Osteocyte (in vitro differentiated cells): ENCODE measurements at places on chromosomes 4 and X.

GRCh38 chr4:30005995-30006394, 714.2 kb upstream of the PCDH7 start:
- DNase-seq = no peak

DNA sequence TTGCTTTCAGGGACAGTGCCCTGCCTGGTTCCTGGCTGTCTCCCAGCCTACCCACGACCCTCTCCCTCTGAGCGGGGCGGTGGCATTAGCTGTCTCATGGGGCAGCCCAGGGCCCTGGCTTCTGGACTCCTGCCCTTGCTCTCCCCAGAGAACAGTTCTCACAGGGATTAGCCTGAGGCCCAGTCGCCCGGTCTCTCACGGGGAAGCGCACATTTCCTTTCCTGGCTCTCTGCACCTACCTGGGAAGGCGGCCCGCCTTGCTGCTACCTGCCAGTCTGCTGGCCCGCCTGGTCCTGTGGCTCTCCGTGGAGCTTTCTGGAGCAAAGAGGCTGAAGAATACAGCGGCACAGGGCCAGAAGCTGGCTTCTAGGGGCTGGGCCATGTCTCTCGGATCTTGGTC, 128.4 kb downstream of the FHDC1 start:
- no peak for DNase-seq

GRCh38 chr4:158201322-158201721, 9.0 kb upstream of the TMEM144 start:
- no peak for DNase-seq

DNA sequence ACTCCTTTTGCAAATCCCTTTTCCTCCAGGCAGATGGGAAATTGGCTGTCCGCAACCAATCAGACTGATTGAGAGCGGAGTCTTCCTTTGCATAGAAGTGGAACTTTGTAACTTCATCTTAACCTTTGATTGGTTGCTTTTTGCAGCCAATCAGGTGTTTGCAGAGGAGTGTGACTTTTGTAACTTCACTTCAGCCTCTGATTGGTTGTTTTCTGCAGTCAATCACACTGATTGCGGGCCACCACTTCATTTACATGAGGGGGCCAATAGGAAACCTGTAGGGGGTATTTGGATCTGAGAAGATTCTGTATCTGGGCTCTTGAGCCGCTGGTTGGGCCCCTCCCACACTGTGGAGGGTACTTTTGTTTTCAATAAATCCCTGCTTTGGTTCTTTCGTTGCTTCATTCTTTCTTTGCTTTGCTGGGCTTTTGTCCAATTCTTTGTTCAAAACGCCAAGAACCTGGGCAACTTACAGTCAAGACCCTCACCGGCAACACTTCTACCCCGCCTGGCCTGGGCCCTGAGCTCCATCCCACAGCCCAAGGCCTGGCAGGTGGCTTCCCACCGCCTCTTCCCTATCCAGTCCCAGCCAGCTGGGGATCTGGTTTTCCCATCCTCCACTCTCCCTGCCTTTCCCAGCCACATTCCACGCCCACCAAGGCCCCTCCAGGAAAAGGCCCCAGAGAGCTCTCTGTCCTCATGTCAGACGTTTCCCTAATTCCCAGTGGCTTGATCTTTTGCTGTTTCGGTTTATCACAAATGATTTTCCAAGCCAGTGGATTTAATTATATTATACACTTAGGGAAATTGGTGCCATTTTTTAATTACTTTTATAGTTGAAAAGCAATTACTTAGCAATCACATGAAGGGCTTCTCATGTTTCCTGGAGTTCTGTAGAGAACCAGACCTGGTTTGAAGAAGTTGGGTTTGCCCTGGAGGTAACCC, 110.2 kb upstream of the STX18 start:
- DNase-seq = no peak

DNA sequence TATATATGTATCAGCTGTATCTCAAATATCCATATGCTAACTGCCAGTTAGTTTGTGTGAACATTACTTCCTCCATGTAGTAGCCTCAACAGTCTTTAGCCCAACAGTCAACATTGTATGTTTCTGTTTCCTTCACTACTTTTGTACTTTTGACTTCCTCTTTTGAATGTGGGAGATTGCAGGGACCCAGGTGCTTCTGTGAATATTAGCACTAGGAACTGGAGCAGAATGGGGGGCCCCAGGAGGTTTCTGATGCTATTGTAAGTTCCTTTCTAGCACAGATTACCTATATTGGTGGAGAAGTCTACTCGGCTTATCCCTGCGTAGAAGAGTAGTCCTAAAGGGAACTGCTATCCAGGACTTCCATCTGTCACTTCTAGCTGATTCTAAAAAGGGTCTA, 2.3 kb downstream of the PLAC8 start:
- DNase-seq = no peak

DNA sequence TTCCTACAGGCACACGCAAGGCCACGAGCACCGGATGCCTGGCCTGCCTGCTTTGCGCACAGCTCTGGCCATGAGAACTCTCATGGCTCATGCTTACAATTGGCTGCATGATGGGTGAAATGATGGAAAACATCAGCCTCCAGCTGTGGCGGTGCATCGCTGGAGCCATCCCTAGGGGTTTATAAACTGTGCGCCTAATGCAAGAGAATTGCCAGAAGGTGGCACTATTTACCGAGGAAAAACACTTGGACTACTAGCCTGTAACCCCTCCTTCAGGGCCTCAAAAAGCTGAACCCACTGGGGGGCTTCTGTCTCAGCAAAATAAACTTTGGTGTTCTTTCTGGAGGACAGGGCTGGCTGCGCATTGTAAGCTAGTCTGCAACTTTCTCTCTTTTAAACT, 51.9 kb downstream of the PHKA2 start:
- DNase-seq = no peak

DNA sequence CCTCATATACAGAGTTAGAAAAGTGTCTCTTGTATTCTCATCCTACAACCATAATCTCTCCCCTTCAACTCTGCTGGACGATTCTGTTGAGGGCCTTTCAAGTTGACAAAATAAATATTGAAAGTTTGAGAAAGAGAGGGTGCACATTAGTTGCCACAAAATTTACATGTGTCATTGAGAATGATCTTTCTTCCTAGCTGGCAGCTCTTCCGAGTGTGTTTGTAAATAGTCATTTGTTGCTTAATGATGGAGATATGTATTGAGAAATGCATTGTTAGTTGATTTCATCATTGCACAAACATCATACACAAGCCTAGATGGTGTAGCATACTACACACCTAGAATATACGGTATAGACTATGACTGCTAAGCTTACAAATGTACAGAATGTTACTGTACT, 632.8 kb upstream of the AMOT start:
- no peak for DNase-seq

DNA sequence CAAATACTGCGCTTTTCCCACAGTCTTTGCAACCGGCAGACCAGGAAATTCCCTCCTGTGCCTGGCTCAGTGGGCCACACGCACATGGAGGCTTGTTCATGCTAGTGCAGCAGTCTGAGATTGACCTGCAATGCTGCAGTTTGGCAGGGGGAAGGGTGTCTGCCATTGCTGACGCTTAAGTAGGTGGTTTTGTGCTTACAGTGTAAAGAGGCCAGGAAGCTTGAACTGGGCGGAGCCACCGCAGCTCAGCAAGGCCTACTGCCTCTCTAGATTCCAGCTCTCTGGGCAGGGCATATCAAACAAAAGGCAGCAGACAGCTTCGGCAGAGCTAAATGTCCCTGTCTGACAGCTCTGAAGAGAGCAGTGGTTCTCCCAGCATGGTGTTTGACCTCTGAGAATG, 390.5 kb upstream of the TECRL start:
- DNase-seq = no peak

- no peak for DNase-seq
Observed at GRCh38 chr4:24816797-24817196, 21.4 kb downstream of the SOD3 start.

GRCh38 chr4:70925899-70926635, 23.9 kb downstream of the MOB1B start:
- no peak for DNase-seq

- DNase-seq = no peak
Observed at GRCh38 chr4:2387829-2388228, 30.6 kb downstream of the ZFYVE28 start.

GRCh38 chrX:68758671-68759070, 70.2 kb upstream of the EFNB1 start:
- no peak for DNase-seq

DNA sequence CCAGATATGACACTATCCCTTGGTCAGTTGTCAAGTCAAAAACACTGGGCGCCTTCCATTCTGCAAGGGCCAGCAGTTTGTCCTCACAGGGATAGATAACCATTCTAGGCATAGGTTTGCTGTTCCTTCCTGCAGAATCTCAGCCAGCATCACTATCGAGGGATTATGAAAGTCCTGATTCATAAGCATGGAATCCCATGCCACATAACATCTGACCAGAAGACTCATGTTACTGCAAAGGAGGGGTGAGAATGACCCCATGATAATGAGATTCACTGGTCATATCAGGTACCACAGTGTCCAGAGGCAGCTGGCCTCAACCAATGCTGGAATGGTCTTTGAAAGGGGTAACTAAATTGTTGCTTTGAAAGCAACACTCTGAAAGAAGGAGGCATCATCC, 84.7 kb downstream of the OTC start:
- DNase-seq = no peak

GRCh38 chrX:133497356-133497755, 82.1 kb upstream of the GPC4 start:
- no peak for DNase-seq

- DNase-seq = no peak
Observed at GRCh38 chr4:144090744-144091143, 49.8 kb downstream of the GYPA start.

- DNase-seq = peak; percentile 84
Observed at GRCh38 chrX:153818571-153819383, 11.6 kb downstream of the PDZD4 start.

DNA sequence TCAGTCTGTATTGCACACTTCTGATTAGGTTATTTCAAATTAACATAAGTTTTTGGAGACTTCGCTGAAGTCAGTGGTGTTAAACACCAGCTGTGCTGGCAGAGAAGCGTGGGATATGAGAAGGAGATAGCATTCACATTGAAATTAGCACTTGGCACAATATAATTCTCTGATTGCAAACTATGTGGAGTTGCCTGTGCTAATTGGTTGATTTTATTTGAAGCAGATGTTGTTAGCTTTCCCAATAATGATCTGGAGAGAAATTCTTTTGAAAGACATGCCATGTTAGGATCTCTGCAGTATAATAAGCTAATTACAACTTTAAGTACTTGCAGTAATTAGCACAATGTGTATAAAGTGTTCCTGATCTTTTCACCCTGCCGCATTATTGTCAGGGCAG, 367.4 kb upstream of the ARX start:
- DNase-seq = no peak

DNA sequence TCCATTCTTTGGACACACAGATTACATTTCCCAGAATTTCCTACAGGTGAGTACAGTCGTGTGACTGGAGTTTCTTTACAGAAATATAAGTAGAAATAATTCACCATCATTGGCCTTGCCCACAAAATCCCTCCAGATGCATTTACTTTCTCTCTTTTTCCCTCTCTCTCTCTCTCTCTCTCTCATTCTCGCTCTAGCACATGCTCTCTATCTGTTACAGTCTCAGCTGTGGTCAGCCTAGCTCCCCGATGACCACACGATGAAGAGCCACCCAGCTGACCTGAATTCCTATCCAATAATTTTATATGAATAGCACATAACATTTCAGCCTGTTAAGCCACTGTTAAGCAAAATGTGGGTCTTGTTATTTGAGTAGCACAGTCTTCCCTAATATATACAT, 507.9 kb downstream of the PCDH7 start:
- no peak for DNase-seq

DNA sequence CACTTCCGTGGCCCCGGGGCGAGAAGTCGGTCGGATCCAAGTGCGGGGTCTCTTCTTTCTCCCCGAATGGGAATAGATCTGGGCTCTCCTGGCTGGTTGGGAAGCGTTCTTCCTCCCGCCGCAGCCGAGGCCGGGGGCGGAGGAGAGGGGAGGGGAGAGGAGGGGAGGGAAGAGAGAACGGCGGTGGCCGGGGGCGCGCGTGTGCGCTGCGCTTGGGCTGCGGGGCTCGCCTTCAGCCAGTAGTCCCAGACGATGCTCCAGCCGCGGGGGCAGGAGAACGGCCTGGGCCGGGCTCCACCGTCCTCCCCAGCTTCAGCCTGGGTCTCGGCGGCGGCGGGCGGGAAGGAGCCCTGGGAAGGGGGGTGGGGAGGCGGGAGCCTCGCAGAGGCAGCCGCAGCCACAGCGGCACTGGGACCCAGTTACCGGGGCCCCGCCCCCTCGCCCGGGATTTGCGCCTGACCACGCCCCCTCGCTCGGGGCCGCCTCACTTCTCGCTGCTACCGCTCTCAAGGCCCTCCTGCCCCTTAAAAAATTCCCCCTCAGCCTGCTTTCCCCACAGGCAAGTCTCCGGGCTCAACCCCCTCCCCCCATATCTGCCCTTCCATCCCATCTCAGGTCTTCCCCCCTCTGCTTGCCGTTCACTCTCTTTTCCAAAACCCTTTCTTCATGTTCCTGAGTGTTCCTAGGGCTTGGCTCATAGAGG, at the start of gene FGD1:
TSS of gene FGD1 (minus strand) at position 421 of the 703 bp plus-strand sequence. CDS start 802 bp downstream, outside the sequence.
- DNase-seq = peak; percentile 90

DNA sequence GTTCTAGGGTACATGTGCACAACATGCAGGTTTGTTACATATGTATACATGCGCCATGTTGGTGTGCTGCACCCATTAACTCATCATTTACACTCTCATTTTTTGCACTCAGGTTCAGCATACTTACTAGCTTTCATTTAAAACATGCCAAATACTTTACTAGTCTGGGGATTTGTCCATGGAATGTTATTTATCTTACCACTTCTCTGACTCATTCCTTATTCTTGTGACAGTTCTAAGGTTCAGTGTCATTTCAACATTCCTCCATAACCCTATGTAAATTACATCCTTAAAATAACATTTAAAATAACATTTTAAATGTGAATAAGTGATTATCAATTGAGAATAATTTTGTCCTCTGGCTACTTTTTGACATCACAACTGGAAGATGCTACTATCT, 19.5 kb upstream of the SYTL5 start:
- DNase-seq = no peak

DNA sequence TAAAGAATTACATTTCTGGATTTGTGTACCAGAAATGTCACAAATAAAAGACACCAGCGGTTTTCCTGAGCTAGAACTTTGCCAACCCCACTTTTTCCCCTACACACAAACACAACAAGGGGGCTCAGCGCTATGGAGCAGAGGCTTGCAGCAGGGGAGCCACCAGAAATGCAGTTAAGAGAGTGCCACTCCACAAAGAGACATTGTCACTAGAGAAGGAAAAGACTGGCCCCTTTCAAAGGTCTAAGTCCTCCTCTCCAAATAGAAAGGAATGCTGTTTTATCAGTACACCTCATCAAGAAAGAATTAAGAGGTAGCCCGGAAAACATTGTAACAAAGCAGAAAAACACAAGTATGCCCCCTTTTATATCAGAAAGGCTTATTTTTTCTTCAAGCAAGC, 419.5 kb downstream of the HNRNPD start:
- no peak for DNase-seq

DNA sequence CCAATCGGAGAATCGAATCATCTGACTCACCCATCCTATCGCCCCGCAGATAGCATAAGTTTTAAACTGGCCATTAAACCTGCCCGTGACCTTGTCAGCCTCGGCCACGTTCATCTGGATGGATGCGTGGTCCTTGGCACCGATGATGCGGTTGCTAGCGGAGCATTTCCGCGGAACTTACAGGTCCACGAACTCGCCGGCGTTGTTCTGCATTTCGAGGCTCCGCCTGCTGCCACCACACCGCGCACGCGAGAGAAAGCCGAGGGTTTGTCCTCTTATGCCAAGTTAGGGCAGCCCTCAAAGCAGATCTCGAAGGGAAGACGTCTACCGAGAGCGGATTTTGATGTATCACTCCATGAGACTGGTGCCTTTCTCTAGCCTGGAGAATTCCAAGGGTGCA, 30.1 kb upstream of the TAPT1 start:
- DNase-seq = no peak

- no peak for DNase-seq
Observed at GRCh38 chrX:54695231-54695630, 102.8 kb downstream of the ITIH6 start.
